ENCODE measurements at places on chromosomes 3 and 15. TPM values are rescaled to one million over a fixed set of nuclear protein-coding genes. Genes with fewer than 3 reads are reported as not detected.
A peak's percentile ranks its signal among the peaks of the same experiment; 100 is the strongest.

Gene ISLR2
- not detected for total RNA-seq

Gene MAN2A2
- 31.8 TPM for total RNA-seq

Gene GASK1A
- total RNA-seq: under 0.01 TPM

DNA sequence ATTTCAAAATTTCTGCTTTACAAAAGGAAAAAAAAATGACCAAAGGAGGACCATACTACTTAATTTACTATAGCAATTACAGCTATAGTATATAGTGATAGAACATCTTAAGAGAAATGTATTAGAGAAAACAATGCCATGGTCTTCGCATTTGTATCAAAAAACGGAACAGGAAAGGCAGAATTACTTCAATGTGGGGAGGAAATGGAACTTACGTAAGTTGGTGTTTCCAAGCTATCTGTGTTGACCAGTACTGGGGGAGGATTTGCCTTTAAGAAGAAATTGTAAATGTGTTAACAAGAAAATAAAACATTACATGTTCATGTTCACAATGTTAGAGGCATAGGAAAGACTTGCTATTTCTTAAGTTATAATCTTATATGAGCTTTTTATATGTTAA, 119.9 kb upstream of the MELTF start:
- DNase-seq: no peak

DNA sequence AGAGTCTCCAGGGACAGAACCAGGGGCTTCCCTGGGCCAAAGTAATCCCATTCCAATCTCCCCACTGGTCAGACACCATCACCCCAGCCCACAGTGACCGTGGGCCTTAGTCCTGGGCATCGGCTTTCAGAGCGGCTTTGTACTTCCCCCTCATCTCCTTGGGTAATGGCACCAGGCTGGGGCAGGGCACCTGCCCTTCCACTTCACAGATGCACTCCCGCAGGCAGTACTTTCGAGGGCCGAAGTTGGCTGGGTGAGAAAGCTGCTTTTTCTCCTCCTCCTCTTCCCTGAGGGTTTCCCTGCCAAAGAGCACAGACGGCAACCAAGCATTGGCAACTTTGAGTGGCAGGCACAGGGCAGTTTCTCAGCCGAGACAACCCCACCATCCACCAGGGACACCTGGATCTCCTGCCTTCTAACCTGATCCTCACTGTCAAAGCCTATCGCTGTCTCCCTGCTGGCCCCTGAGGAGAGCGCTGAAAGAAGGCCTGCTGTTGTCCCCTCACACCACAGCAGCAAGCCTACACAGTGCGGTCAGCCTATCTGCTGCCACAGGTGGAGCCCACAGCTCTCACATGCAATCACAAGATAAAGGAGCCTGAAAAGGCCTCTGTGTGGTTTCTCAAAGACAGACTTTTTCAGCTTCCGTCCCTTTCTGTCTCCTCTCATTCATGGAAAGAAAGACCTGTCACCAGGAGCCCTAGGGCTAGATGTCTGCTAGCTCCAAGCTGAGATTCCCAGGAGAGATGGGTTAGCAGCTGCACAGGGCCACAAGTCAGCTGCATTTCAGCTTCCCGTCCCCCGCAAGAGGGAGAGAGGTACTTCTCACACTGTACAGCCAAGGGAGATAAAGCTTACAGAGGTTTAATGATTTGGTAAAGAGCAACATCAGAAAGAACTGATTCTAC, 12.5 kb downstream of the MRPS25 start:
- DNase-seq: no peak

DNA sequence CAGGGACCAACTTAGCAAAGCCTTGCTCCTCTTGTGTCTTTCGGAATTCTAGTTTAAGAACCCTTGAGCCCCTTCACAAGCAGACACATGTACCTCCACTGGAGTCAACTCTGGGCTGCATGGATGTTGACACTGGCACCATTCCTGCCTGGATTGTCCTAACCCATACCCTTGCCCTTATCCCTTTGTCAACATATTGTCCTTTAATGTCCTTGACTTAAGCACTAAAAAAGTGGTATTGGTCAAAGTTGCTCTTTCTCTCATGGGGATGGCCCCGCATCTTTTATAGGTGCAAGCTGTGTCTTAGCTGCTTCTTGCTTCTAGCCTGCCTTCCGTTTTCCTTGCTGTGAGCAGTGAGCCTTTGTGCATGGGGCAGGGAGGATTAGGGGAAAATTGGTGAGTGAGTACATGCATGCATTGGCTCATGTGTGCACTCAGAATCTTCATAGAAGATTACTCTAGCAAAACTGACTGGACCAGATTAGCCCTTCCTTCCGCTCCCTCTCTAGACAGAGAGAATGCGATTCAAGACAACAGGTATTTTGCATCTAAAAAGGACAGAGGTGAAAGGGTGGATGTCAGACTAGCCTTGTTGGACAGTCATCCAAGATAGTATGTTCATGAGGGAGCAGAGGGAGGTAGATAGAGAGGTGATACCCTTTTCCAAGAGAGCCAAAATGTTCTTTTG, 42.4 kb downstream of the TGFBR2 start:
- DNase-seq: no peak

DNA sequence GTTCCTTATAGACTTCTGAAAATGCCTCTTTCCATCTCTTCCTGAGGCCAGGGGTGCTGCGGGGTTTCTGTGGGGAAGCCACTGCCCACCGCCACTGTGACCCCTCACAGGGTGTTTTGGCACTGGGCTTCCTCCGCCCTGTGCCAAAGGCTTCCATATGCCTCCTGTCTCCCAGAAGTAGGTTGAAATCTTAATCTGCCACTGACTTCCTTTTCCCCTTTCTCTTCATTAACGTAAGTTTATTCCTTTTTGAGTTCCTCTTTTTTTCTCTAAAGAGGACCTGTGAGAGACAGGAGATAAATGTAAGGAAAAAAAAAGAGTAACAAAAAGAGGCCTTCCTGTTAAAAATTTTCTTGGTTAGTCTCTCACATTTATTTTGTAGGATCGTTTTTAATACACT, 220.5 kb downstream of the CTNNB1 start:
- DNase-seq: no peak

- DNase-seq: no peak
These were observed 5.1 kb downstream of the MIX23 start for GRCh38 chr3:122377975-122378374.

DNA sequence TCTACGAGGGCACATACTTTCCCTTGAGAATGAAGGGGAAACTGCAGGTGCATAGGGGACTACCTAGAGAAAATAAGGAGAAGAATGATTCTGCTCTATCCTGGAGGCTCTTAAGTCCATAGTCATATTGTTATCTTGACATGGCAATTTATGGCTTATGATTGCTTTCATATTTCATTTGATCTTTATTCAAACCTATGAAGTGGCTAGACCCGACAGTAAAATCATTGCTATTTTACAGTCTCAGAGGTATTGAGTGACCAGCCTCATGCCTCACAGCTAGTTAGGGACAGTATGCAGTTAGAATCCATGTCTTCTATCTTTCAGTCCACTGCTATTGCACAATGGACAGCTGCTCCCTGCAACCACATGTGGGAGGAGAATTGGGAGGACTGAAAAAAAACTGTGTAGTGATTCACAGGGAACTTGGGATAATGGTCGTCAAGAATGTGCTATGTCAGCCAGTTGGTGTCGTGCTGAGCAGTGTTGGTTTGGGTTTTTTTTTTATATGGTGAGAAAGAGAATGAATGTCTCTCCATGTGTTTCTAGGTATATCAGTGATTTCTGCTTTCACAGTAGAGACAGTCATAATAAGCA, 63.2 kb upstream of the SPPL2A start:
- DNase-seq: no peak

- no peak for DNase-seq
These were observed 736.3 kb upstream of the ARRDC4 start for GRCh38 chr15:97224191-97224641.

DNA sequence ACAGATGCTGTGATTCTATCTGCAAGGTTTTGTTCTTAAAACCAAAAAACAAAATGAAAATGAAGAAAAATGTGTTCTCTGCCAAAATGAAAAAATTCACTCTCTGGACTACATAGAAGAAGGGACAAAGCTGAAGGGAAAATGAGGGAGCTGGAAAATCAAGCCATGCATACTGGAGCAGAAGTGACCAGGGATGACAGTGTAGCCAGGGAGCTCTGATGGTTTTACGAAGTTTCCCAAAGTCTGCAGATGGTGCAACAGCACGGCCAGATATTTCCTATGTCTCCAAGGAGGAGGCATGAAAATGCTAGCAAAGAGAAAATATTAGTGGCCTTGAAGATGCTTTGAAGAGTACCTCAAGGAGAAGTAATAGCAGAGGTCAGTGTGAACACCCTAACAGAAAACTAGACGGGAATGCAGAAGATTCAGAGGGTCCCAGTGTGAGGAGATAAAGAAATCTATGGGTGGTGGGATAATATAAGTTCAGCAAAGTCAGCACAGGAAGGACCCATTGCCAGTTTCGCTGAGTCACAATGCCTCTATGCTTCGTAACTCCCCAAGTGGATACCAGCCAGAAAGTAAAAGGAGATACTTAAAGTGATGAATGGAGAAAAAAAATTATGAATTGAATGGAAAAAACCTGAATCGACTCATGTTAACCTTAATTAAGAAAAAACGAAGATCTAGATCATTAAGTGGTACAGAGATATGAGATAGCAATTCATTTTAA, 39.0 kb upstream of the POMGNT2 start:
- peak; percentile 15 for DNase-seq

Gene XCR1
- not detected for total RNA-seq

GRCh38 chr15:99707473-99708270, 25.6 kb downstream of the LYSMD4 start:
- no peak for DNase-seq

DNA sequence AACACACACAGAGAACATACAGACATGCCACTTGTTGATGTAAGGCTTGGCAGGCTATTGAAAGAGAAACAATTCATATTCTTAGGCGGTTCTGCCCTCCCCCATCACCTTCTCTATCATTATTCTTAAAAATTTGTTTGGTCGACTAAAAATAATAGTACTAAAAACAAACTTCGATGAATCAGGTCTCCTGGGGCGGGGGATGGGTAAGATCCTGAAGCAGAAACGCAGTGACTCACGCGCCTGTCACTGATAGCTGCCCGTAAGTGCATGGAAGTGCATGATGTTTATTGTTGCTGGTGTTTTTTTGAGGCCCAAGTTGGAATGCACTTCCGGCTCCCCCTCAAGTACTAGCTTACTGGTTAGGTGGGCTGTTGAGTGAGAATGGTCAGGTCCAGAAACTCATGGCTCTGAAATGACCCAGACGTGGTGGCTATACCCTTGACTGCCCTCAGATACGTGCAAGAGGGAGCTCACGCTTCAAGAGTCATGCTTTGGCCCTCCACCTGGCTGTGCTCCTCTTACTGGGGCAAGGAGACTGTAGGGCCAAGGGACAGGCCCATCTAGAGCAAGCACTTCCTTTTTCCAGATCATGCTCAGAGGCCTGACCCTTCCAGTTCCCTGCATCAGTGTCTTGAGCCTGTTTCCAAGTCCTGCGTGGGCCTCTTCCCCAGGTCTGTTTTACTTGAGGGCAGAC, 10.9 kb downstream of the SMAD3 start:
- peak; percentile 81 for DNase-seq

Gene C3orf49
- total RNA-seq: not detected

- DNase-seq: no peak
These were observed 197.3 kb upstream of the ADAMTS9 start for GRCh38 chr3:64885055-64885454.

DNA sequence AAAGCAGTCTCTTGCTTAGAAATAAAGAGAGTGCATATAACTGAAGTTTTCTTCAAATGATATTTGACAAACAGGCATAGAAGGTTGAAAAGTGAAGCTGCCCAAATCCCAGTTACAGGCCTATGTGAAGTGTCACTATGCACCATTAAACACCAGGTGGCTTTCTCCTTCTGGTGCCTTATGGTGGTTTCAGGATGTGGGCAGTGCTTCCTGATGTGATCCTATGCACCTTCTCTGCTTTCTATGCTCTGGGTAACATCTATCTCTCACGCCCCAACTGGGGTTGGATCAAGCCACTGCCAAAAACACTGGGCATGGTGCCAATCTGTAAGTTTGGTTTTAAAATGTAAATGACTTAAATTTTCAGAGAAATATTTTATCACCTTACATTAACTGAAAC, 744.7 kb downstream of the TUSC7 start:
- no peak for DNase-seq

Gene BCL2A1
- total RNA-seq: 2.1 TPM

GRCh38 chr3:150902988-150903387, 2.3 kb downstream of the MINDY4B start:
- DNase-seq: no peak

Gene DISP2
- total RNA-seq: 0.07 TPM

- peak; percentile 79 for DNase-seq
These were observed 45.9 kb downstream of the HRH1 start for GRCh38 chr3:11199902-11200845.

GRCh38 chr15:68154923-68155559, 50.1 kb downstream of the CALML4 start:
- DNase-seq: no peak

- no peak for DNase-seq
These were observed 46.9 kb upstream of the COL6A6 start for GRCh38 chr3:130470126-130470525.

GRCh38 chr15:84950570-84951111, 31.0 kb upstream of the PDE8A start:
- DNase-seq: no peak

- DNase-seq: no peak
These were observed 12.4 kb upstream of the SEC62 start for GRCh38 chr3:169954142-169954756.

DNA sequence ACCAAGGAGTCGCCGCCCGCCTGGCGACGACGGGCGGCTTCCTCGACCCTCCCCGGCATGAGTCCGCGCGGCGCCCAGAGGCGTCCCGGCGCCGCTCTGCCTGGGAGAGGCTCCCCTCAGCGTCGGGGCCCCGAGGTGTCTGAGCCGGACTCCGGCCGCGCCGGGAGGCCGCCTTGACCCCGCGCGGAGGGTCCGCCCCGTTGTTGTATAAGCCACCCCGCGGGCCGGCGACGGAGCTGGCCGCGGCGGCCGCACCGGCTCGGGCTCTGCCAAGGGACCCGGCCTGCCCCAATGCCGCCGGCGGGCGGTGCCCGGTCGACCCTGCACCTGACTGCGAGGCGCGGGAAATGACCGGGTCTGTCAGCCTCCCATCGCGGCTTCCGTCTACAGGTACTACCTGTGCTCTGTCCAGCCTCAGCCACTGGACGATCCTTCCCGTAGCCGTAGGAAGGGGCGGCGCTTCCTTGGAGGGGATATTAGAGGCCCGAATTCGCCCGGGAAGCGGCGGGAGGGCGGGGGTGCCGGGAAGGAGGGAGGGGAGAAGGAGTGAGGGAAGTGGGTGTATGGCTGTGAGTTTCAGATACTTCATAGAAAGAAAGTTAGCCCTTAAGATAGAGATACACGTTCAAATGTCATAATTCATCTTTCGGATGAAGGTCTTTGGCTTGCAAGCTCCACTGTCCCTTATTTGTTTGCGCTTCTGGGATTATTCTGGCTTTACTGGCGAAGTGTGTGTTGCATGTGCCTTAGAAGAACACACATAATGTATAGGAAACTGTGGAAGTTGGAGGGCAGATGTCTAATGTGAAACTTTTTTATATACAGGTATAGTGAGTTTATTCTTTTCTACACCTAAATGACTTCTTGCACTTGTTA, 620 bp downstream of the ABHD5 start:
- no peak for DNase-seq

GRCh38 chr15:74263466-74263865, 27.3 kb downstream of the CCDC33 start:
- no peak for DNase-seq
